Ecto neural progenitor cell (in vitro differentiated cells): ENCODE measurements at places on chromosomes 2 and 18.
A peak's percentile ranks its signal among the peaks of the same experiment; 100 is the strongest.

DNA sequence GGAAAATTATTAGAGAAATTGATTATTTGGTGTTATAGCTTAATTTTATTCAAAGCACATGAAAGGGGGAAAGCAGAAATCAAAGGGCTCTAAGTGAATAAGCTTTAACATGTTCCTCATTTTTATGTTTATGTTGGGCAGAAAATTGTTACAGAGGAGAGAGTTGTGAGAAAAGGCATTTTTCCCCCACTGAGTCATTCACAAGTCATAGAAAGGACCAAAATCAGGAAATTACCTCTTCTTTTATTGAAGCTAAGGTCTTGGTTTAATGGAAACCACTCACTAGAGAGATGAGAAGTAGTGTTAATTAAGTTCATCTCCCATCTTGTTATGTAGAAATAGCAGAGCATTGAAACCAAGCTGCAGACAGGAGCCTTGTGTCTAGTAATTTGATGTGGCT, 175.3 kb upstream of the THUMPD2 start:
- DNase-seq, result no peak

DNA sequence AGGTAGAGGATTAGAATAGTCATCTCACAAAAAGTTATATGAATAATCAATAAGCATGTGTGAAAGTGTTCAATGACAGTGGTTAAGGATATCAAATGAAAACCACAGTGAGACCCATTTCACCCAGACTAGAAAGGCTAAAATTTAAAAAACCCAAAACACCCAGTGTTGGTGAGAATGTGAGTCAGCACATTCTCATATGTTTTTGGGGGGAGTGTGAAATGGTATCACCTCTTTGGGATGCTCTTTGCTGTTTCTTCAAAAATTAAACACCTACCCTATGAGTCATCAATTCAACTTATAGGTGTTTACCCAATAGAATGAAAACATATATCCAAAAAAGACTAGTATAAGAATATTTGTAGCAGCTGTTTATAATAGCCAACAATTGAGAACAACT, 69.8 kb downstream of the MAP3K20 start:
- no peak for DNase-seq

GRCh38 chr18:79905389-79905911, 46.0 kb downstream of the SLC66A2 start:
- no peak for DNase-seq

DNA sequence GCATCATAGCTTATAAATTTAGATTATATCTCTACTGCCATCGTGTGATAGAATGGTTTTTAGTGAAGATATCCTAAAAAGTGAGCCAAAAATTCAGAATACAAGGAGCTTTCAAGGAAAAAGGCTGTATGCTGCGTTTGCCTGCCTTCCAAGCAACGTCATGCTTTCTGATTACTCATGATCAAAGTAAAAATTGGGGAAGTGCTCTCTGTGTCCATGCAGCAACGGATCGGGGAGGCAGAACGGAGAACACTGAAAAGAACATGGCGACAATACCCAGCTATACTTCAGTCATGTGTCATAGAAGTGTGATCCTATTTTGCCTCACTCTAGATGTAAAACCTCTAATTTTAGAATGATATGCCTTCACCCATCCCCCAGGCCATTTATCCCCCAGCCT, 185.7 kb downstream of the SUCLG1 start:
- DNase-seq, result no peak

DNA sequence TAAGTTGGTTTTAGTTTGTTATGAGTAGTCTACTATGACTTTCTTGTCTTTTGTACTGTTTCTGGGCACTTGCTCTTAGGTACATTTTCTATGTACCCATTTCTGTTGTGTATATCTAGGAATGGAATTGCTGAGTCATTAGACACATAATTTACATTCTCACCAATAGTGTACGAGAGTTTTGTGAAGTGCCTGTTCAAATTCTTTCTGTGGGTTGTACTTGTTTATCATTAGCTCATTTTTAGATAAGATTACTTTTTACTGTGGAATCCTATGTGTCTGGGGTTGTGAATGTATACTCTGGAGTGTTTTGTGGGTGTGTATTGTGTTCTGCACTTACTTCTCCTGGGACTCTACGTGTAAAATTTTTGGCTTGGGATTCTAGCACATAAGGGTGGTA, 36.6 kb upstream of the CD28 start:
- DNase-seq, result no peak

DNA sequence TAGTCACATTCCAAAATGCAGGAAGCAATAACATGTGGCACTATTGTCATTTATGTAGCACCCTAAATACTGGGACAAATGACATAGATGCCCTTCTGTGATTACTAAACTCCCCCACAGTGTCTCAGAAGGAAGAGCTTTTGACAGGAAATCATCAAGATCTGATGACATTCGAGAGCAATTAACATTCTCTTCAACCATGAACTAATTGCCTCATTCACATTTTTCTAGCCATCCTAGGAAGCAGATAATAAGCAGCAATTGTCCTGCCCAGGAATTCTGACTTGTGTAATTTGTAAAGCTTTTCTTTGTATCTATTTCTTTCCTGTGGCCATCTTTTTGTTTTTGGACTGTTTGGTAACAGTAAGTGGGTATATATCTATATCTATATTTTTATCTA, 292.6 kb downstream of the TGIF1 start:
- DNase-seq, result no peak

DNA sequence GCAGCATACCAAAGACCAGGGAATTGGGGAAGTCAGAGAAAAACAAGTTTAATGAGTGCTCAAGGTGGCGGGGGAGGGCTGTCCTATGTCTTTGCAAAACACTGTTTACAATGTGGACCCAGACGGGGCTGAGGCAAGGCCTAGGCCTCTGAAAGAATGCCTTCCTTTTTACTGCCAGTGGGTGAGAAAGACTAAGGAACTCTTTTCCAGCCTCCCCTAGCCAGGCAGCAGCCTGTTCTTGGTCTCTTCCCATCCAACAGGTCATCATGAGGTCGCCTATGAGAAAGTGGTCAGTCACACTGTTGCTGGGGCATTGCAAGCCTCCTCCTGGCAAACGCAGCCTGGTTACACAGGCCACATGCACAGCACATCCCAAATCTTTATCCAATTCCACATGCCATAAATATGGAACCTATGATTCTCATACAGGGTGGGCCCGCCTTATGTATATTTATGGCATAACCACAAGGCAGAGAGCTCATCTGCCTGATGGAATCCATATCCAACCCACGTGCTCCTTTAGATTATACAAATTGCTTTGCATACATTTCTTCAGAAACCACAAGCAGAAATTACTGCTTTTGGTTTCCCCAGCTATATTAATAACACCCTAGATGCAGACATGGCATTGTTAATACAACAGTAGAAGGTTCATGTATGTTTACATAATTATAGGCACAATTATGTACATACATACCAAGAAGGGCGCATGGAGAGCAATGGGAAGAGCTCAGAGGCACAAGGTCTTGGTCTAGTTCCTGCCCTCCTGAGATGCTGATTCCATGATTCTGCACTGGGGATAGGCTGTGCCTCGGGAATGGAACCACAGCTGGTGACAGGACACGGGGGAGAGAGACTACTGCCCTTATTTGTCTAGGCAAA, 48.6 kb downstream of the NRP2 start:
- DNase-seq, result no peak

DNA sequence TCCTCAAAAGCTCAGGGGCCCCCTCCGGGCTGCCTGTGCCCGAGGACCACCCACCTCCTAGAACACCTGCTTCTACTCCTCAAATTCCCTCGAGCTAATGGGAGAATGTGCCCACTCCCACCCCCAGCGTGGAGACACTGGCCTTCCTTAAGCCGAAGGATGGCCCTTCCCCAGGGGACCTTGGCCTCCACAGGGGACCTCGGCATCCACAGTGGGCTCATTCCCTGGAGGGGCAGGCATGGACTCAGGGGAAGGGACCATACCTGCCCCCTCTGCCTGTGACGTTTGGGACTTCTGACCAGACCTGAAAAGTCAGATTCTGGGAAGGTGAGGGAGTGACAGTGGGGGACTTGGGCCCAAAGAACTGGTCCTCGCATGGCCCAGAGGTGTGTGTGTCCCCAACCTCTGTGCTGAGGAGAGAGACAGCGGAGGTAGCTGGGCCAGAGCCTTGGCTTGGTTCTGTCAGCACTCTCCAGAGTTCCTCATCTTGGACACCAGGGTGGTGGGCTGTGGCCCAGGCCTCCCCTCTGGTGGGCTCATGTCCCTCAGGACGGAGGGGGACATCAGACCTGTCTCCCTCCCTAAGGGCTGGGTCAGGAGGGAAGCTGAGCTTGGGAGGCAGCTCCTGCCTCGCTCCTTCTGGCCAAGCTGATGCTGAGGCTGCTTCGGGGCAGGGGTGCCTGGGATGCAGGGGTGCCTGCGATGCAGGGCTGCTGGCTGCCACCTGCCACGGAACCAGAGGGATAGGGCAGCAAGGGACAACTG, 240.4 kb downstream of the HAUS1 start:
- no peak for DNase-seq

DNA sequence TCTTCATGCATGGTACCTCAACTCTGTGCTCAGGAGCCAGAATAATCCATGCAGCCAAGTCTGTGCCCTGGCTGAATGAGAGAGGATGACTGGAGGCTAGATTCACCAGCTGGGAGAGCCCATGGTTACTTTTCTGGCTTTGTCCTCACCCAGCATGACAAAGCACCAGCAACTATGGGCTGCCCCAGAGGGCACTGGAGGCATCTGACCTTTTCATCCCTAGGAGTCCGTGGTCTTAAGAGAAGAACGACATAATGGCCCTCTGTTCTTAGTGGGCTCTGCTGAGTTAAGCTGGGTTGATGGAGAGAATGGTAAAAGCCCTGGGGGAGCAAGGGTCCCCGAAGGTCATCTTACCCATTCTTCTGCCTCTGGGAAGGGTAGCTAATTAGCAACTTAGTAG, 54.6 kb upstream of the TNP1 start:
- peak; percentile 79 for DNase-seq

DNA sequence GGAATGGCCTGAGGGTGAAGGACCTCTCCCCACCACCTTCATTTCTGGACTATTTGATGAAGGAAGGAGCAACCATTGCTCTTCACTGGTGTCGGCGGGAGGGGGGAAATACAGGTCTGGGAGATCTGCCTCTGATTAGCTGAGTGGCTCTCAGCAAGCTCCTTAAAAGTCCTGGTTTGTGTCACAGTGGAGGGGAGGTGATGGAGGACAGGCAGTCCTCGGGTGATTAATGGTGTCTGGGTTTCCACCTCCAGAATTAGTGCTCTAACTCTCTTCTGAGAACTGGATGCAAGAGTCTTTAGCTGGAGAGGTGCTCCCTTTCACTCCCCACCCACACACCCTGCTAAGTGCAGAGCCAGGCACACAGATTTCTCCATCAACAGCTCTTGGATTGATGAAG, 83.2 kb downstream of the TTC32 start:
- DNase-seq, result peak; percentile 18

GRCh38 chr18:48847807-48848486, 102.8 kb downstream of the SMAD7 start:
- no peak for DNase-seq

DNA sequence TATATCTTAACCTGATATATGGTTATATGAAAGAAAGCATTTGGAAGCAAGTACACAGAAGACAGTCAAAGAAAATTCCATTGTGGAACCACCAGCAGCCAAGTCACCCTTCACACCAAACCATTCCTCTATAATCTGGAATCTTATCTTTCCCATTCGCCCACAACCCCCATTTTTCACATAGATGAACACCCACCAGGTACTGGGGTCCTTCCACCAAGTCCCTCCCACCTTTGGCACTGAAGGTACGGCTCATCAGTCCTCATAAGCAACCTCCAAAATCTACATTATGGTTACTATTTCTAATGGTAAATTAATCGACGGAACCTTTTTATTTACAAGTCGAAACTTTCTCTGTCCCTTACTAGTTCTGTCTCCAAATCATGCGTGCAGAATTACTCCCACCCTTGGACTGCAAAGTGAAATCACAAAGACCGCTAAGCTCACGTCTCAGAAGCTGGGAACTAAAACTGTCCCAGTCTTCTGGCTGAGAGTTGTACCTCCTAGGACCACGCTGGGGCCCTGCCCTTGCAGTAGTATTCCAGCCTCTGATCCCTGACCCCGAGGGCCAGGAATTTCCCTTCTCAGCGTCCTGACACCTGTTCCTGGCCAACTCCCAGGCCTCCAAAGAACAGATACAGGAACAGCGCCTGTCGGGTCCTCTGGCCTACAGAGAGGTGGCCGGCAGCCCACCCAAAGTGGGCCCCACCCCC, 702 bp downstream of the OLA1 start:
- no peak for DNase-seq

GRCh38 chr2:54226260-54226659, 29.8 kb downstream of the TSPYL6 start:
- no peak for DNase-seq

DNA sequence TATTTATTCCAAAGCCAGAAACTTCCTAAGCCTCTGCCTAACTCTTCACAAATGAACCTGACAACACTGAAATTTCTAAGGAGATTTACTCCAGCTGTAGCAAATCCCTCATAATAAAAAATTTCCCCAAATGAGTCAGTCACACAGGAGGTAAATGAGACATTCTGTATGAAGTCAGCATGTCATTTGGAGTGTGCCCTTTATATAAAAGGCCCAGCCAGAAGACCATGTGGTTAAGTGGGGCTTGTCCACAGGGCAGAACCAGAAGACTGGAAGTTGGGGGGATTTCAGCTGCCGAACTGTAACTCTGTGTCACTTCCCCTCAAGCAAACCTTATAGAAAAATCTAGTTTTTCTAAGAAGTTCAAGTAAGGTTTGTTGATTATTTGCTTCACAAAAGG, 30.2 kb downstream of the NRP2 start:
- DNase-seq, result no peak

- DNase-seq, result no peak
Measured at GRCh38 chr2:118221536-118222272, 133.4 kb downstream of the INSIG2 start.

GRCh38 chr18:51150113-51150700, 47.3 kb downstream of the MEX3C start:
- DNase-seq, result no peak

- peak; percentile 40 for DNase-seq
Measured at GRCh38 chr2:237711458-237712150, 84.2 kb downstream of the LRRFIP1 start.

- DNase-seq, result no peak
Measured at GRCh38 chr2:60445684-60446179, 107.7 kb downstream of the BCL11A start.

DNA sequence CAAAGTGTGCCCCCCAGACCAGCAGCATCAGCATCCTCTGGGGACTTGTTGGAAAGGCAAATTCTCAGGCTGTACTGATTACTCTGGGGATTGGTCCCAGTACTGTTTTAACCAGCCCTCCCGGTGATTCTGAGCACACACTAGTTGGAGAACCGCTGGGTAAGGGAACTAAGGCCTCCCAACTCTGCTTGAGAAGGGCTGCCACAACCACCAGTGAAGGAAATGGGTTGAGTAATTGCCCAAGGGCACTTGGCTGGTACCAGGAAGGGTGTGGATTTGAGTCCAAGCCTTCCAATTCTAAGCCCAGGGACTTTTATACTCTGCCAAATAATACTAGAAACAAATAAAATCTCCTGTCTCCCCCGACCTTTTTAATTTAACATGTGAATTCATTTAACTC, 219.9 kb downstream of the SETBP1 start:
- no peak for DNase-seq

- no peak for DNase-seq
Measured at GRCh38 chr18:36567800-36568199, 261.0 kb downstream of the TPGS2 start.
